ENCODE measurements at places on chromosomes 1 and 21. TPM values are rescaled to one million over a fixed set of nuclear protein-coding genes. Genes with fewer than 3 reads are reported as not detected.

Gene PKLR
- not detected for total RNA-seq

Gene CHRM3
- total RNA-seq: 2.7 TPM

Gene AKNAD1
- total RNA-seq: 1.4 TPM

Gene TCEANC2
- 8.5 TPM for total RNA-seq

Gene ILDR2
- 30.3 TPM for total RNA-seq

Gene SLC16A4
- total RNA-seq: 1.8 TPM

Gene CGN
- total RNA-seq: 7.2 TPM

GRCh38 chr1:186202271-186202764 lies 172.7 kb downstream of the TPR start:
- peaks cover 13% of the 10 kb centered on the region for H3K4me1 ChIP-seq
- DNase-seq: no peak
- no peaks in the 10 kb centered on the region for H3K36me3 ChIP-seq

DNA sequence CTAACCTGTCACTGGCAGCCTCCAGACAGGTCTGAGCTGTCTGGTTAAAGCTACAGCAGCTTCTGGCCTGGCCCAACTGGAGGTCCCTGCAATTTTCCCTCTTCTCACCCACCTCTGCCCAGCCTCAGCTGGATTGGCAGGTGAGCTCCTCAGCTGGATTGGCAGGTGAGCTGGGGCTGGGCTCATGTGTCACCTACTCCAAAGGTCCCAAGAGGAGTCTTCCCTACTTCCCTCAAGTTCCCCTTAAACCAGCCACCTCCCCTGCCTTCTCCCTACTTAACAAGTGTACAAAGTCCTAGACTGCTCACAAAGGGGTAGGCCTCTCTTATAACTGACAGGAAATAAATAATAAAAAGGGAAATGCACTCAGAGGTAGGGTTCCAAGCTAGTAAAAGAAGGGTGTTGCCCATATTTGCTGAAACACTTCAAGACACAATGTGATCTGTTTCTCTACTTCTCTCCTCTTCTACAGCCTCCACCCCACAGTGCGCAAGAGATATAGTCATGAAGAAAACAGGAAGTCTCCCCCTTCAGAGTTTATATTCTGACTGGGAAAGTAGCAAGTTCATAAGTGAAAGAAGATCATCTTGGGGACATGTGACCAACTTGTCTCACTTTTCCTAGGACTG lies at the start of gene GPA33:
Gene GPA33, minus strand, starts transcription at position 64 of the 629 bp plus-strand sequence. CDS start 90 bp downstream, outside the sequence.
- H3K4me1 ChIP-seq: peaks cover 31% of the 10 kb centered on the region
- H3K27me3 ChIP-seq: no peaks in the 10 kb centered on the region
- H3K27ac ChIP-seq: no peak within 1 kb of the TSS
- DNase-seq: no peak

- H3K27ac ChIP-seq: no peak overlapping the region
- no peak for DNase-seq
- H3K4me3 ChIP-seq: no peak overlapping the region
- no peaks in the 10 kb centered on the region for H3K36me3 ChIP-seq
- H3K4me1 ChIP-seq: no peaks in the 10 kb centered on the region
These were observed 20.2 kb upstream of the ZMYM1 start for GRCh38 chr1:35058988-35059387.

- H3K27me3 ChIP-seq: no peaks in the 10 kb centered on the region
- H3K27ac ChIP-seq: no peak overlapping the region
- no peak for DNase-seq
- peaks cover 18% of the 10 kb centered on the region for H3K36me3 ChIP-seq
These were observed 26.5 kb downstream of the PHGDH start for GRCh38 chr1:119738100-119738720.

DNA sequence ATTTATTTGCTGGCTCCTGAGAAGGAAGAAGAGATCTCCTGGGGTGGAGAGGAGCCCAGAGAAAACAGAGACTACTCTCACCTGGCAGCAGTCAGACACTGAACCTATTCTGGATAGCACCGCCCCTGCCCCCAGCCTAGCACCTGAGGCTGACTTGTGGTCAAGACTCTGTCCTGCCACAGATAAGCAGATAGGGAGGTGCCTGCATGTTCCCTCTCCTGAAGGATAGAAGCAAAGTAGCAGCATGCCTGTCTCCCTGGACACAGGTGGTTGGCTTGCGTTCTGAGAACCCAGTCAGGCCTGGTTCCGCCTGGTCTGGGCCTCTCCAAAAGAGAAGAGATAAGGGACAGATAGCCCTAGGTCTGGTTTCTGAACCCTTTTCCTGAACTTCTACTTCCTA lies 1.3 kb upstream of the EFNA3 start:
- peaks cover 58% of the 10 kb centered on the region for H3K27me3 ChIP-seq
- no peaks in the 10 kb centered on the region for H3K36me3 ChIP-seq
- no peak overlapping the region for H3K27ac ChIP-seq
- peaks cover 31% of the 10 kb centered on the region for H3K4me1 ChIP-seq
- peak overlapping the region; percentile 78 for H3K4me3 ChIP-seq

GRCh38 chr1:77280962-77281361 lies 857 bp upstream of the AK5 start:
- peaks cover 9% of the 10 kb centered on the region for H3K4me1 ChIP-seq
- H3K36me3 ChIP-seq: no peaks in the 10 kb centered on the region

DNA sequence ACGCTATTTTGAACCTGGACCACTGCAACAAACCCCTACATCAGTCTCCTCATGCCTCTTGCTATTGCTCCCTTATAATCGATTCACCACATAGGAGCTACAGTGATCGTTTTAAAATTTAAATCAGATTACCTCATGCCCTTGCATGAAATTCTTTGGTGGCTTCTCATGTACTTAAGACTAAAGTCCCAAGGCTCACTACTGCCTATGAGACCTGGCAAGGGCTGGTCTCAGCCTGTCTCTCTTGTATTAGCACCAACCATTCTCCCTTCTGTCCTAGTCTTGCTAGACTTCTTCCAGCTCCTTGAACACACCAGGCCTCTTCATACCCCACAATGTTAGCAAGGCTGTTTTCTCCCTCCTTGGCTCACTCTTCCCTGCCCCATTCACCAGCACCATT lies 6.5 kb upstream of the GNPAT start:
- H3K27me3 ChIP-seq: no peaks in the 10 kb centered on the region
- DNase-seq: no peak
- no peak overlapping the region for H3K4me3 ChIP-seq

DNA sequence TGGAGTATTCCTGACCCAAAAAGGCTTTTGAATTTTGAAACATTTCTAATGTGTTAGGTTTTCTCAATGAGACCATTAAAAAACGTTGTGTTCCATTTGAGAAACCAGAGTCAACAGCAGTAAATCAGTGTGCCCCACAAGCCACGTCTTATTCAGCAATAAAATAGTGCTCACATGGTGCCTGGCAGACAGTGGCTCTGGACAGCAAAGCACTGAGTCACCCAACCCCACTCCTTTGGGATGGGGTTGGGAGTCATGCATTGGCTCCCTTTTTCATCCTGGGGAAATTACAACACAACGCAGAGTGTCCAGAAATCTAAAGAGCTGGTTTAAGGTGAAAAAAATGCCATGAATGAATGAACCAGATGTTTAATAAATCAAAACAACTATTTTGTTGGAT lies 46.5 kb downstream of the KCNJ15 start:
- no peak for DNase-seq
- no peaks in the 10 kb centered on the region for H3K27me3 ChIP-seq
- H3K27ac ChIP-seq: no peak overlapping the region

- peaks cover 2% of the 10 kb centered on the region for H3K36me3 ChIP-seq
- peak overlapping the region; percentile 50 for H3K27ac ChIP-seq
- H3K4me3 ChIP-seq: no peak overlapping the region
- no peak for DNase-seq
These were observed 15.3 kb upstream of the PADI1 start for GRCh38 chr1:17189632-17189990.

GRCh38 chr1:10694633-10695627 lies 101.5 kb downstream of the CASZ1 start:
- no peak overlapping the region for H3K27ac ChIP-seq
- H3K4me3 ChIP-seq: peak overlapping the region; percentile 78
- H3K27me3 ChIP-seq: peaks cover 72% of the 10 kb centered on the region
- peaks cover 20% of the 10 kb centered on the region for H3K4me1 ChIP-seq

Measured in neural crest cell (in vitro differentiated cells).